Activated naive CD4-positive, alpha-beta T cell (primary cell): ENCODE measurements at places on chromosomes 3 and 15.

DNA sequence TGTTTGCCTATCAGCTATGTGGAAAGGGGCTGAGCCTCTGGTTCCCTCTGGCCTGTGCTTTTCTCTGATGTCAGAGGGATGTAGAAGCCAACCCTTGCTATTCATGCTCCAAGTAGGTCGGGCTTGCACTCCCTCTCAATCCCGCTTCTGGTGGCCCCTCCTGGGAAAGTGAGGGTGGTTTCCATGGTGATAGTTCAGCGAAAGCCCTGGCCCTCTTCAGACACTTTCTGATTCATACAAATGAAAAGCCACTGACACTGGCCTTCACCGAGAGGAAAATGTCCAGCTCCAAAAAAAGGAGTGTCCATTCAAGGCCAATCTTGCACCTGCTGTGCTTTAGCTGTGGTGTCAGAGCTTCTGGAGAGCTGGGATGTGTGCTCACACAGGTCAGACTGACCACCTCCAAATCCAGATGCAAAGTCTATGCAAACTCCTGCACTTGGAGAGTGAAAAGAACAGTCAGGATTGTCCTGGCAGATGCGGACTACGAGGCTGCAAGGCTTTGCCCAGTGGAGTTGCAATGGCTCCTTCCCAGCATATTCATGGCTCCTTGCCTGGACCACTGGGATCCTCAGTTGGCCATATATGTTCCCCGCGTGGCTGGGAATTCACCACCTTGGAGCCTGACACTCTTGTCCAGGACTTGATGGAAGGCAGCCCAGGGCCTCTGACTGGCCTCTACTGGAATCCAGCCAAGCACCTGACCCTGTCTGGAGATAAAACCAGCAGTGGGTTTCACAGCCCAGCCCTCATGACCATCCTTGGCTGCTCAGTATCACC is 96.6 kb downstream of the CEMIP start:
- DNase-seq: no peak

DNA sequence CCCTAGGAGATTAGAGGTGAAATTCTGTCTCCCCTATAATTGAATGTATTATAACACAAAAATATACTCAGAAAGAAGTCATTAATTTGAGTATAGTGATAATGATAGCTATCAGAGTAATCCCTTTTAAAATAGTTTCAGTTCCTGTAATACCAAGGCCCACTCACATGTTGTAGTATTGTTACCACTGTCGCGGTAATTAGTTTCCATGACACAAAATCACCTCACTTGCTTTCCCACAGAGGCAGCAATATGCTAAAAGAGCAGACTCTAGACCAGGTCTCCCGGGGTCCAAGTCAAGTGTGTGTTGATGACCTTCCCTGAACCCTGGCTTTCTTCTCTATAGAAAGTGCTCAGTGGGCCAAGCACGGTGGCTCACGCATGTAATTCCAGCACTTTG is 39.5 kb upstream of the NSMCE3 start:
- no peak for DNase-seq

GRCh38 chr15:34647569-34648293 is 64.3 kb upstream of the GOLGA8B start:
- no peak for DNase-seq

DNA sequence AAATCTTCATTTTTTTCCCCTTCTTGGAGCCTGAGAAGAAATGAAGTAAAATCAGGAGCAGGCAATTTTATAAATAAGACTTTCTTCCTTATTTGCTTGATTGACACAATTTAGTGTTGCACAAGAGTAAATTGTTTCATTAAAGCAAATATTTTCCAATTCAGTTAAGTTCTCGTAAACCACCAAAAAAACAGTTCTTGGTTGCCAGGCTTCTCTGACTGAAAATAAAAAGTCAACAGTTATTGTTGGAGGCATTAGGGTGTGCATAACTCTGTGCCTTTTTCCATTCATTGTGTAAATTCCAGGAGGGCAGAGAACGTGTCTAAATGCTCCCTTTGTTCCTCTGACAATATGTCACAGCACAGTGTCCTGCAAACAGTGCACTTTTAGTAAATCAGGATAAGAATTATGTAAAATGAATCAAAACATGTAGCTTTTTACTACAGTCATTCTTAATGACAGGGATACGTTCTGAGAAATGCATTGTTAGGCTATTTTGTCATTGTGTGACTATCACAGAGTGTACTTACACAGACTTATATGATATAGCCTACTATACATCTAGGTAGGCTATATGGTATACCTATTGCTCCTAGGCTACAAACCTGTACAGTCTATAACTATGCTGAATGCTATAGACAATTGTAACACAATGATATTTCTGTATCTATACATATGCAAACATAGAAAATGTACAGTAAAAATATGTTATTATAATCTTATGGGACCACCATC is at the start of gene CP:
CP (minus strand) TSS at position 47 of the 735 bp plus-strand sequence; CDS start at position 10, 37 bp downstream.
- DNase-seq: no peak

DNA sequence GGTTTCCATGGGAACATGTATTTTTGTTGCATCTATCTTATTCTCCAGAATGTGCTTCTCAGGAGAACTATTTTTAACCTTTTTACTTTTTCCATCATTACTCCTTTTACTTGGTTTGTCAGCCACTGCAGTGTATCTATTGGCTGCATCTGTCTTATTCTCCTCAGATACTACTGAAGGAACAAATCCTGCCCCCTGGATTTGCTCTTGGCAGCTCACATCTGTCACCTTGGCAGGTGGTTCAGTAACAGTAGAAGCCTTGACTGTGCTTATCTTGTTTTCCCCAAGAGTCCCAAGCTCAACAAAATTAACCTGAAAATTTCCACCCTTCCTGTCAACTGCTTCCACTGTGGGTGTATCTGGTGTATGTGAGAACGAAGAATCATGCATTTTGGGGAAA is 106.0 kb downstream of the MAP4 start:
- DNase-seq: no peak

DNA sequence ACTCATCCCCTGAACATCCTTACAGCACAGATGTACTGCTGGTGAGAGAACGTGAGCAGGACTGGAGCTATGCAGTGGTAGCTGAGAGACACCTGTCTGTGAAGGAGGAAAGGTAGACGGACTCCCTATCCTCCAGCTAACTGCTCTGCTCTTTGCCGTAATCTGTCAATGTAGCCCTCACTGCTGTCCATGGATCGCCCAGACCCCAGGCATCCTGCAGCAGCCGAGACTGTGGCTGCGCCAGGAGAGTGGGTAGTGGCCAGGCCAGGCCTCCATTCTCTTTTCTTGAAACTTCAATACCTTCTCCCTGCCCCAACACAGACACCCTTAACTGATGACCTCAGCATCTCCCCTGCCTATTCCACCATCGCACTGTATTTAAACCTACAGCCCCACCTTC is 44.5 kb downstream of the CRABP1 start:
- no peak for DNase-seq

DNA sequence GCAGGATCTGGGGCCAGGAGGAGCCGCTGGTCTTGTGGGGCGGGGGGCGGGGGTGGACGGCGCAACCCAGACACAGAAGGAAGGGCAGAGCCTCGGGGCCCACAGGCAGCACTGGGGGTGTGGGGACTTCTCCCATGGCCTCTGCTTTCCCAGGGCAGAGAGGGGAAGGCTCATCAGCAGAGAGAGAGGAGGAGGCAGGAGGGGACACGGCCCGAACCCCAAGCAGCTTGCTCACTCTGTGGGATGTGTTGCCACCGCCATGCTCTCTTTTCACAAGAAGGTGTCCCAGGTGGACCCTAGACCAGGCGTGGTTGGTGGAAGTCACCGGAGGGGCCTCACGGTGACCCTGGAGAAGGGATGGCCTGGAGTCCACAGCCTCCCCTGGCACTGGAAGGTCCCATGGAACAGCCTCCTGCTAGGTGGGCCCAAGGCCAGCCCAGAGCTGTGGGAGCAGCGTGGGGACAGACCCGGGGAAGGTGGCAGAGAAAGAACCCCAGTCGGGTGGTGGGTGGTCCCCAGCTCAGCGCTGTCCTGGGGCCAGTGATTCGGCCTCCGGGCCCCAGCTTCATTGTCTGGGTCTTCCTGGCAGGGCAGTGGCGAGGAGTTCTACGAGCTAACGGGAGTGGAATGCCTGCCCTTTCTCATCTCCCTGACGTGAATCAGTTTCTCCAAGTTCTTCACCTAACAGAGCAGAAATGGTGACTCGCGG is 46.8 kb upstream of the PCSK6 start:
- DNase-seq: no peak

DNA sequence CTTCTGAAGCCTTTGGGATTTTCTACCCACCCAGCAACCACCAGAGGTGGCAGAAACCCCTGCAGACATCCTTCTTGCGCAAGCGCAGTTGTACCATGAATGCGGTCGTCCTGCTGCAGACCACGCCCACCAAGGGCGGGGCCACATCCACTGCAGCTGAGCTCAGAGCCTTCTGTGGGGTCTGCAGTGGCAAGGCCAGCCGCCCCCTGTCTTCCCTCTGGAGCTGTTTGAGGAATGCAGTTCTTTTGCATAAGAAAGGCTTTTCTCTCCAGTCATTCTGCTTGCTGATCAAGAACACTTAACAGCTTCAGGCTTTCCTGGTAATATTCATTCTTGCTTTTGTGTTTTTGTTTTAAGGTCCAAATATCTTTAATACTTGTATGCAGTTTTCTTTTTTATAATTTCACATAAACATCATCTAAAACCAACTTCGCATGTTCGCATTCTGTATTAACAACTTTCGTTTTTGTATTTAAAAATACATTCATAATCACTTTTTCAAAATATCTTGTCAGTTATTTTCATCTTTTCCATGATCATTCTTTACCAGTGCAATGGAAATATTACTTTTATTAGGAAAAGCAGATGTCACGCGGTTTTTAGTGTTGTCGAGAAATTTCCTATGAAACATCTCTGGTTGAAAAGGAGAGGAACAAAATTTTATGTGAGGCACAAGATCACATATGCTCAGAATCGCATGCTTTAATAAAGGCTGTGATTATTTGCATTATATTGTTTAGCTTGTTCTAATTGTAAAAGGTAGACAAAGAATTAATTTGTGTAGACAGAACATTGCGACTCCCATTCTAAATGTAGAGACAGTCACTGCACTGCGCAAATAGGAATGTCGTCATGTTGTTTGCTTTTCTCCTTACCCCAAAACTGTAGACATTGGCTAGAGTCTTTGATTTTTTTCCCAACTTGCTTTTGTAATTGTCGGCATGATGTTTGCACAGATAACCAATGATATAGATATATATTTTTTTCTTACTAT is 98.1 kb upstream of the SNRPN start:
- DNase-seq: no peak

DNA sequence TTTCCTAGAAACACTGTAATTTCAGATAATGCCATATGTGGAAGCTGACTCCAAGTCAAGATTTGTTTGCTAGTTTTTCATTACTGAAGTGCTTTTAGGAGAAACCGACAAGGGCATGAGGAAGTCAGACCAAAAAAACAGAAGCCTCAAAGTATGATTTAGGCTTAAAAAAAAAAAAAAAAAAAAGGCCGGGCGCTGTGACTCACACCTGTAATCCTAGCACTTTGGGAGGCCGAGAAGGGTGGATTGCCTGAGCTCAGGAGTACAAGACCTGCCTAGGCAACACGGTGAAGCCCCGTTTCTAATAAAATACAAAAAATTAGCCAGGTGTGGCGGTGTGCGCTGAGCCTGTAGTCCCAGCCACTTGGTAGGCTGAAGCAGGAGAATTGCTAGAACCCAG is 11.6 kb downstream of the RPL15 start:
- no peak for DNase-seq

DNA sequence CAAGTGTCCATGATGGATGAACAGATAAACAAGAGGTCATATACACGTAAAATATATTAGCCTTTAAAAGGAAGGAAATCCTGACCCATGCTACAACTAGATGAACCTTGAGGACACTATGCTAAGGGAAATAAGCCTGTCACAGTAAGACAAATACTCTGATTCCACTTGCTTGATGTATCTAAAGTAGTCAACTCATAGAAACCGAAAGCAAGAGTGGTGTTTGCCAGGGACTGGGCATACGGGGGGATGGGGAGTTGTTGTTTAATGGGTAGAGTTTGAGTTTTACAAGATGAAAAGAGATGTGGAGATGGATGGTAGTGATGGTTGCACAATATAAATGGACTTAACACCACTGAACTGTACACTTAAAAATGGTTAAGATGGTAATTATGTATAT is 65.4 kb downstream of the C3orf70 start:
- no peak for DNase-seq

DNA sequence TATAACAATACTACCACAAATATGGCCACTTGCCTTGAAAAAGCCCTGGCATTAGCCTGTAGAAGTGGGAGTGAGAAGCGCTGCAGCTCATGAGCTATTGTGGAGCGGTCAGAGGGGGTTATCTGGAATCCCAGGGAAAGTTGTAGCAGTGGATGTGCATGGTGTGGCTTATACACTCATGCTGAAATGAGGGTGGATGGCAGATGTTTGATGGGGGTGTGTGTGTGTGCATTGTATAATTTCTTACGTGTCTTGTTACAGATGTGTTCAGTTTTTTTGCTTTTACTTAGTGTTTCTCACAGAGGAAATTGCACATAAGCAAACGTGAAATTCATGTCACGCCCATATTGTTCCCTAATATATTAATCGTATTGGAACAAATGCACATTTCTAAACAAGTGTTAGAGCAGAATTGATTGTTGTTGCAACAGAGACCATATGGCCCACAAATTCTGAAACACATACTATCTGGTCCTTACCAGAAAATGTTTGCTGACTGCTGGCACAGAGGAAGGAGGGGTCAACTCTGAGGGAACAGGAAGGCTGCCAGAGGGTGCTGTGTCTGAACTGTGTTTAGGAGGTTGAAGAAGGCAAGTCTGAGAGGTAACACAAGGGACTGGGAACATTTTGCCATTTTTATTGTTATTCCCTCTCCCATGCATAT is 200.0 kb upstream of the CFAP20DC start:
- no peak for DNase-seq

DNA sequence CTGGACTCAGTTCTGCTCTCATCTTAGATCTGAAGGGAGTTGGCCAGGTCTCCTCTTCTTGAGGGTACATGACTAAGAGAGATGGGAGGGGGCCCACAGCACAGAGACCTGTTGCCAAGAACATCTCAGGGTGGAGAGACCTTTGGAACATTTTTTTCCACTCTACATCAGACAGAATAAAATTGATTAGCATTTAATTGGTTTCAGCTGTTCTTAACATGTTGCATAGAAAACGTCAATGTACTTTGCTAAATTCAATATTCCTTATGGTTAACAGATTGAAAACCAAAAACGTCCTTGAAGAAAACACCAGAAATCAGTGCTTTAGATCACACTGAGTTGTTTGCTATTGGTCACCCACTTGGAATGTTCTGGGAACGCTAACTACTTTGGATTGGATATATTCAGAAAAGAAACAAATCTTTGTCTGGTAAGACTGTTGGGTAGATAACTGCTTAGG is 36.4 kb upstream of the FSTL1 start:
- DNase-seq: no peak
